Activated T-cell treated with anti-CD3 and anti-CD28 coated beads for 1 hour (primary cell): ENCODE measurements at places on chromosomes 4 and X.

DNA sequence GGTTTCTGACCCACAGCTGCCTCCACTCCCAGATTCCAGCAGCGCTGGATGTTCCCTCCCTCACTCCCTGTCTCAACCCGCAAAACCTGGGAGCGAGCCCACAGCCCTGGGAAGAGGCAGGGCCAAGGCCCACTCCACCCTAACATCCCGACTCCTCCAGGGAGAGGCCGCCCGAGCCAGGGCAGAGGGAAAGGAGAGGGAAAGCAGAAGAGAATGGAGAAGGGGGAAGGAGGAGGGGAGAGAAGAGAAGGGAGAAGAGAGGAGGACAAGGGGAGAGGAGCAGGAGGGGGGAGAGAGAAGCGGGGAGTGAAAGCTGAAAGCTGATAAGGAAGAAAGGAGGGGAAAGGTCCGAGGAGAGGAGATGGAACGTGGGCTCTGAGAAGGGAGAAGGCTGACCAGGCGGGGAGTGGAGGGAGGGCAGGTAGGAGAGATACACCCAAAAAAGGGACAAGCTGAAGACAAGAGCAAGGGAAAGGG lies 120.2 kb upstream of the PJA1 start:
- DNase-seq: no peak

DNA sequence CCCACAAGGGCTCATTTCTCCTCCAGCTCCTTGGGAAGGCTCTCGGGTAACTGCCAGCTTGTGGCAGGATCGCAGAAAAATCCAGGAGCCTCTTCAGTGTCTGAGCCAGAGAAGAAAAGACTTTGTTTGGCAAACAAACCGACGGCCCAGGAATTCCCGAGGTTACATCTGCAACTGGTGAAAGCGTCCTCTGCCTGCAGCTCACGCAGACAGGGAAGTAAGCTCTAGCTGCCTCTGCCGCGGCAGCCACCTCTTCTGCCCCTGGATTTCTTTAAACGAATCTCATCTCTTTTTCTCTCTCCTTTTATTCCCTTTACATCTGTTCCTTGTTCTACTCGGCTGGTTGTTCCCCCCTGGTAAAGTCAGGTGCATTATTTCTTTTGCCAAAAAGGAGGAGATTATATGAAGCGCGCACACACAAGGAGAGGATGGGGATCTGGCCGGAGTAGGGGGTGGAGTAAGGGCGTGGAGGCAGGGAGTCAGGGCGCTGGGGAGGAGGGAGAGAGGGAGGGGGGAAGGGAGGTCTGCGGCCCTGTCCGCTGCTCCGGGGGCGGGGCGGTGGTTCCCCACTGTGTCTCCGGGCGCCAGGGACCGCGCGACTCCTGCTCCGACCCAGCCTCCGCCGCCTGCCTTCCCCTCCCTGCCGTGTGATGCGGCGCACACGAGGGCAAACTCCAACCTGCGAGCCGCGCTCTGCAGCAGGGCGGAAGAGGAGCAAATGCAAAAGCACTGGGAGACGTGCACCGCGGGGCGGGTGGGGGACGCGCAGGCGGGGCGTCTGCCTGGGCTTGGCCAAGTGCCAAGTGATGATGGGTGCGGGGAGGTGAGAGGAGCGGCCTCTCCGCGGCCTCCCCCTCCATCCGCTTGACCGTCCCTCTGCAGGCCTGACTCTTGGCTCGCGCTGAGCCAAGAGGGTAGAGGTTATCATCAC lies at the start of gene DCHS2:
TSS of gene DCHS2 (minus strand) at position 459 of the 931 bp plus-strand sequence. CDS start at position 15, 444 bp downstream.
- no peak for DNase-seq

- DNase-seq: no peak
Measured at GRCh38 chr4:74083546-74083945, 15.4 kb downstream of the CXCL2 start.

DNA sequence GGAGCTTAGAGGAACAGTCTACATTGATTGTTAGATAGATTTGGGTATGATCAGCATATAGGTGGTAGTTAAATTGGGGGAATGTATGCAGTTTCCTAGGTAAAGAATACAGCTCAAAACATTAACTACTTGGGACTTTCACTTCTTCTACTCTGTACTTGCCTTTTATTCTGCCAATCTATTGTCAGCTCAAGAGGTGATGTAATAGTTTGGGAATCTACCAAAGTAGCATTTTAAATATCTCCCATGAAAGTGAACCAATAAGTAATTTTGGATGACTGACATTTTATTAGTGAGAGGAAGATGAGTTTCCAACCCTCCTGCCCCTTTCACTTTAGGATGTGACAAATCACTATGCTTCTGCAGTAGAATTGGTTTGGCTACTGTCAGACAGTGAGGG lies 43.4 kb downstream of the NUDT6 start:
- DNase-seq: no peak

DNA sequence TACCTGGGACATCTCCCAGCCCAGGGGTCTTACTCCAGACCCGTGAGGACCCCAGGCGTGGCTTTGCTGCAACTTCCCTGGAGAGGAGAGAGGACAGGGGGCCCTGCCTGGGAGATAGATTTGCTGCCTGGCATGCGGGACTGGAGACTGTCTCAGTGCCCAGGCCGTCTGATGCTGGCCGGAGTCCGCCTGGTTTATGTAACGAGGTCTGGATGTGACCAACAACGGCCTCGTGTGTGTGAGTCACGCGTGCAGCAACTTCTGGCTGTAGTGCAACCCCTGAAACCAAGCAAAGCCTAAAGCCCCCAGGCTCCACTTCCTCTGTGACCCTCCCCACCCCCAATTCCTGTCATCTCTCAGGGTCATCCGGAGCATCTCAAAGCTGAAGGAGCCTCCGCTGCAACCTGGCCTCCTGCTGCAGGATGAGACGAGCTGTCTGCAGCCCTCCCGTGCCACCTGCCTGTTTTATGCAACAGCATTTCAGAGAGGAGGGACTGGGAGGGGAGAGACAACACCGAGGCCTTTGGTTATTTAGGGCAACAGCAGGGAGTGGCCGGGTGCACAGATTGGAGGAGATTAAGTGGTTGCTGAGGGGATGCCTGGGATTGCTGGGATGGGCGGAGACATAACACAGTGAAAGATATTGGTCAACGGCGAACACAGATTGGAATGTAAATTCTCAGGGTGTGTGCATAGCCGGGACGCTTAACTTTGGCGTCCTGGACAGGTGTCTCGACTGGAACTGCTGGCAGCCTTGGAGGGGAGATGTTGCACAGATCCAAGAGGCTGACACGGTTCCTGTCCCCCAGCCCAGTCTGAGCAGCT lies 16.0 kb downstream of the XG start:
- DNase-seq: no peak

- no peak for DNase-seq
Measured at GRCh38 chrX:119726900-119727555, 31.4 kb upstream of the SOWAHD start.

DNA sequence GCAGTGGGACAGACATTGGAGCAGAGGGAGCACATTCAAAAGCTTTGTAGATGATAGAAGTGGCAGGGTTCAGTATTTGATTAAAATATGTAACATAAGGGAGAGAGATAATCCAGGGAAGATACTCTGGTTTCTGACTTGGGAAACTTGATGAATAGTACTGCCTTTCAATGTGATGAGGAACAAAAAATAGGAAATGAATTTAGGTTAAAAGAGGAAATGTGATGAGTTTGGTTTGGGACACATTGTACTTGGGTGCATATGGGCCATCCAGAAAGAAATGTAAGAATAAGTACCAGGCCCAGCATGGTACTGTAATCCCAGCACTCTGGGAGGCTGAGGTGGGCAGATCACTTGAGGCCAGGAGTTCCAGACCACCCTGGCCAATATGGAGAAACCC lies 20.9 kb upstream of the NDNF start:
- no peak for DNase-seq

GRCh38 chr4:140174543-140174942 lies 20.6 kb upstream of the MAML3 start:
- DNase-seq: no peak

GRCh38 chr4:55181010-55182005 lies 55.9 kb upstream of the KDR start:
- no peak for DNase-seq

- no peak for DNase-seq
Measured at GRCh38 chrX:122906726-122907125, 277.4 kb upstream of the GRIA3 start.

DNA sequence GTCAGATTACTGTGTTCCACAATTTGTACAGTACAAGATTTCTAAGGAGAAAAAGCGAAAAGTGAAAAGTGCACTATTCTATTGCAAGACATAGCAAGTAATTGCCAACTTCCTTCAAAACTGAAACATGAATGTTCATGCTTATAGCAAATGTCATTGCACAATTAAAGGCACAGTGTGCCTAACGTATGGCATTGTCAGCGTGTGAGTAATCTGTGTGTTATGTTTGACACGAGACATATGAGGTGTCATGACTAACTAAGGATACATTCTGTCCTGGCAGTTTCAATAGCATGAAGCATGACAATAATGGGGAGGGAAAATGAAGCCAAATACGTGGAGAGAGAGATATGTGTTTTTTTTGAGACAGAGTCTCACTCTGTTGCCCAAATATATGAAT lies 33.6 kb upstream of the TBC1D9 start:
- DNase-seq: no peak

DNA sequence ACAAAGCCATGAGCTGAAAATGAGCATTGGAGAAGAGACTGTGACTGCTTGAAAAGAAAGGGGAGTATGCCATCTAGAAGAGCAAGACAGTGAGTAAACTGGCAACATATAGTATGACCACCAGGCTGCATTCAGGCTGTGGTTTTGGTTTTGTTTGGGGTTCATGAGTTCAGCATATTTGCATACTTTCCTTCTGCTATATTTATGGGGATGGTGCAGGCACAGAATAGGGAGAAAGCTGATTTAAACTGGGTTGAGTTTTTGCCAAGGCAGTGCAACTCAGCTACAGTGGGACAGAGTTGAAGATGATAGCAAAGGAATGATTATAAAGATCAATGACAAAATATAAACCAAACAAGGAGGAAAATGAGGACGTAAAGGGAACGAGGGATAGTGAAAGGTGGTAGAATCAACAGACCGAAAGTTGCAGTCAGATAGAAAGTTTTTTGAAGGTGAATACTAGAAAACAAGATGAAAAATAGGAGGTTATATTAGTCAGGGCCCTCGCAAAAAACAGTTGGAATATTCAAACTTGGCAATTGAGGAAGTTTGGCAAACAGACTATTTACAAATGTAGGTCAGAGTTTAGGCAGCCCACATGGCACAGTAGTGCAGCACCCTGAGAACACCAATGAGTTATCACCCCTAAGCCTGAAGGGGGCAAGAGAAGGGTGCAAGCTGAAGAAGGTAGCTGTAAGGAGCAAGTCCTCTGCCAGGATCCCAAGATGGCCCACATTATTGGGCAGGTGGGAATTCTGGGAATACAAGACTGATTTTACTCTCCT lies 114.8 kb upstream of the MAP9 start:
- no peak for DNase-seq

DNA sequence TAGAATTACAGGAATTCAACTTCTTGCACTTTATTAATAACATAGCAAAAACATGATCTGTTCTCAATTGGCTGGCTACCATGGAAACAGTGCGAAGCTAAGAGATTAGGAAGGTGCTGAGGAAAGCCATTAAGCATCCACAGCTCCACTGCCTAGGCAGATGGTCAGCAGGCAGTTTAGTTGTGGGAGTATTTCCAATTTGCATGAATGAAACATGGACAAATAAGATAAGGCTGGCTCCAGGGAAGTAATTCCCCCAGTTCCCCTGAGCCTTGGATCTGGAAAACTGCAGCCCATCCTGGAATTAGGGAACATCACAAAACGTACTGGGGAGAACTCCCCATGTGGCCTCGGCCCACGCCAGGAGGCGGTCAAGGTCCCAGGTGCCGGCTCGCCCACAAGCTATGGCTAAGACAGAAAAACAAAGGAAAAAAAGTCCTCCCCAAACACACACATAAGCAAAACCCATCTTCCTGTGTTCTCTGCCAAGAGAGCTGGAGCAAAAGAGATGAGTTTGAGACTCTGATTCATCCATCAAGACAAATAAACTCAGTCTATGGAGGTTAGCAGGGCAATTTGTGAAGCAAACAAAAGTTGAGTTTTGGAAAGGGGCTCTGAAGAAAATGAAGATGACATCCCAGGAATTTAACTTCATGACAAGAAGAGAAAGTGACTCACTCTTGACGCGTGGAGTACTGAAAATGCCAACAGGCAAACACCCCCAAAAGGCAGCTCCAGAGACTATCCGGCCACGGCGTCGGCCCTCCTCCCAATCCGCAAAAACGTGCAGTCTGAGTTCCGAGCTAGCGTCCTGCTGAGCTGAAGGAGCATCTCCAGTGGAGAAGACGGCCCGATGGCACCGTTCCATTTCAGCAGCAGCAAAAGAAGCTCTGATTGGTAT lies 45.1 kb downstream of the IGFBP7 start:
- DNase-seq: no peak

GRCh38 chr4:3708103-3708510 lies 58.1 kb upstream of the ADRA2C start:
- no peak for DNase-seq

GRCh38 chr4:155679343-155679742 lies 12.7 kb downstream of the GUCY1A1 start:
- DNase-seq: no peak

DNA sequence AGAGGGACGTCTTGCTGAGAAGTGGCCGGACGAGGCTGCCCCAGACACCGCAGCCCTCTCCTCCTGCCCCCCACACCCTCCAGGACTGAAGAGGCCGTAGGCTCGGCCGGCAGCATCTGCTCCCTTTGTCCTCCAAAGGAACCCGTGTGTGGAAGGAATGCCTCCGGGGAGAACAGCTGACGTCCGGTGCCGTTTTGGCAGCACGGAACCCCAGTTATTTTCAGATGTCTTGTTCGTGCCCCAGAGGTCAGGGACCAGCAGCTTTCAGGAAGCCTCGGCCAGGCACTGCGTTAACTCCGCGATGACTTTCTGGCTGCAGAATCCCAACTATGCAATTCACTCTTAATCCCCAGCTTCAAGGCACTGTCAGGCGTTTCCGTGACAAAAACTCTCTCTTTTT lies 10.9 kb upstream of the PPP2R3B start:
- no peak for DNase-seq

GRCh38 chr4:9841072-9841471 lies 59.6 kb downstream of the DRD5 start:
- DNase-seq: no peak

DNA sequence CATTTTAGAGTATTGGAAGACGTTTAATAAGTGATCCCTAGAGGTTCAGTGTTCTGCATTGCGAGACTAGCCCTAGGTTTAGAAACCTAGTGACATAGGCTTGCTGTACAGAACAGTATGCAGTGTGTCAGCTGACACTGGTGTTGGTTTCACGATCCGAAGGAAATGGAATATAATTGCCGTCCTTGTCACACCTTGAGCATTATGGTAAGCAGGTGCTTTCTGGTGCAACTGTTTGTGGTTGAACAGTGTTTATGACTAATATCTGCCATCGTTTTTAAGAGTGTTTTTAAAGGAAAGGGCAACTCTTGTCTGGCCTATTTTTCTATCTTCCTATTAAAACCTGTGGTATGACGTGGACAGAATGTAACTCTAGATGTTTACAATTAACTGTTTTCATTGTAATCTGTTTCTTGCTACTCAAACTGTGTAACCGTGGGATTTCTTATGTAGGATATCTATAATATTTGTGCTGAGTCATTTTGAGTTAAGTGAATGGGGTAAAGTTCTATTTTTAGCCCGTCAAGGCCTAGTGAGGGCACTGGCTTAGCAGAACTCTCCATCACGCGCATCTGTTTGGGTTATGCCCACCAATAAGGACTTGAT lies 53.8 kb upstream of the TBC1D14 start:
- DNase-seq: no peak
